Stimulated activated CD8-positive, alpha-beta memory T cell treated with anti-CD3 and anti-CD28 coated beads, Interleukin-2, amount 100 ng/mL, for 1 hour (primary cell): ENCODE measurements at places on chromosomes 11 and 22.

- DNase-seq = no peak
Observed at GRCh38 chr11:32566517-32566916, 17.1 kb upstream of the EIF3M start.

DNA sequence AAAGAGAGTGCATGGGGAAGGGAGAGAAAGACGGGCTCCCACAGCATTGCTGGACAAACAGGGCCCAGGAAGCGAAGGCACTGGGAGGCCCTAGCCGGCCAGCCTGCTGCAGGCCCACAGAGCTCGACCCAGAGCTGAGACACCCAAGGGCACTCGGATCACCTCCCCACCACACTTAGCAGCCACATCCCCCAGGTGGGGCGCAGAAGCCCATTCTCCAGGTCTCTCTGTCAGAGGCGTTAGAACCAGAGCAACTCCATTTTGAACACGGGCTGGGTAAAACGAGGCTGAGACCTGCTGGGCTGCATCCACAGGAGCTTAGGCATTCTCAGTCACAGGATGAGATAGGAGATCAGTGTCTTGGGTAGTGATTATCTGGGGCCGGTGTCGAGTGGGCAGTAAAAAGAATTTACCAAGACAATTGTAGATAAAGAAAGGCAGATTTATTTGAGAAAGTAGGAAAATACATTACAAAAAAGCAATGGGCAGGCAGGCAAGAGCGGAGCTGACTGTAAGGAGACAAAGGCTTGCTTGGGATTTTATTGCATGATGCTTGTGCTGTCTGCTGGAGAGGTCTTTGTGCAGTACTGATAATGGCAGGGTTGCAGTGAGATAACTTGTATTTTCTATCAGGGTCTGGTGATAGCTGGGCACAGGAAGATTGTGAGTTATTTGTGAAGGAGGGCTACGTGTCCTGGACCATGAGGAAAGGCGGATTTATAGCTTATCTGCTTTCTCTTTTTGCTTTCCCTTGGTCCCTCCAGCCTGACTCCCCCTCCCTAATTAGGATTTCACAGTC is 13.4 kb upstream of the CAPN5 start:
- no peak for DNase-seq

GRCh38 chr11:75539459-75540334 is 14.0 kb upstream of the GDPD5 start:
- no peak for DNase-seq

- no peak for DNase-seq
Observed at GRCh38 chr11:68431984-68432645, 28.4 kb upstream of the PPP6R3 start.

- DNase-seq = no peak
Observed at GRCh38 chr11:96279018-96279895, 63.7 kb downstream of the MAML2 start.

DNA sequence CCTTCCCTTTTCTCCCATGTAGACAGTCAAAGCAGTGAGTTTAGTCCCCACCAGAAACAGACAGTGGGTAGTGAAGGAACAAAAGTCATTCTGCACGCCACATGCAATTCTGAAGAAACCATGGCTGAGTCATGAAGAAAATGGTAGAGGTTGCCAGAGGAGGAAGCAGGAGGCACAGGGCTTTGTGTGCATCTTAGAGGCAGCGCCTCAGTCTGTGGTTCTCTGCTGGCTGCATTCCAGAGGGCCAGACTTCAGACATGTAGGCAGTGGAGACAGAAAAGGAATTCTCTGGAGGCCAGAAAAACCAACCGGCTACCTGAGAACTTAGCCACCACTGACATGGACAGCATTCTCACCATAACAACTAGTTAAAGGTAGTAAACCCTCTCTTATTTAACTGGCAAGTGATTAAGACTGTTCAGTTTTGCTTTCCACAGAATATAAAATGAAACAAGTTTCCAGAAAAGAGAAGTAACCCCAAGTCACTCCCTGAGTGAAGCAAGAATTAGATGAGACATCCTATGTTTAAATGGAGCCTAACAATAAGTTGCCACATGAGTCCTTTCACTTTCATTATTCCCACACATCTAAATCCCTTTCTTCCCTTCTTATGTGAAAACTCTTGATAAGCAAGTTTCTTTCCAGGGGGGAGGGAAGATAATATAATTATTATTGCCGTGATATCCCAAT is 556.1 kb downstream of the SOX6 start:
- DNase-seq = no peak

DNA sequence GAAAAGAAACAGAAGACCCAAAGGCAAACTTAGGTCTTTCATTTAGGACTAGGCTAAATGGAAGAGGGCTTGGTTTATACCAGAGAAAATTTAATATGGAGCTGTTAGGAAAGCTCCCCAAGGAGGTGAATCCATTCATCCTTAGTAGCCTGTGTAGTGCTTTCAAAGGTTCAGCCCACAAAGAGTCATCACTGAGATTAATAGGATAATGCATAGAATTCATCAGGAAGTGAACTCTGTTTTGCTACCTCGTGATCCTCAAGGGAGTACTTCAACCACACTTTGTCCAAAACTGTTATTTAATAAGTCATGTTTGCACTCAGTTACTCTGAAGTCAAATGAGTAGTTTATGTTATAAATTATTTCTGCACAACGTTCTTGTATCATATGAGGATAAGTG is 43.3 kb upstream of the MMP7 start:
- no peak for DNase-seq
